ENCODE measurements at places on chromosomes 7 and 10.

GRCh38 chr7:26574476-26574875 is 282.8 kb downstream of the SNX10 start:
- DNase-seq = no peak

- DNase-seq = no peak
Observed at GRCh38 chr10:18100669-18101068, 39.6 kb upstream of the CACNB2 start.

DNA sequence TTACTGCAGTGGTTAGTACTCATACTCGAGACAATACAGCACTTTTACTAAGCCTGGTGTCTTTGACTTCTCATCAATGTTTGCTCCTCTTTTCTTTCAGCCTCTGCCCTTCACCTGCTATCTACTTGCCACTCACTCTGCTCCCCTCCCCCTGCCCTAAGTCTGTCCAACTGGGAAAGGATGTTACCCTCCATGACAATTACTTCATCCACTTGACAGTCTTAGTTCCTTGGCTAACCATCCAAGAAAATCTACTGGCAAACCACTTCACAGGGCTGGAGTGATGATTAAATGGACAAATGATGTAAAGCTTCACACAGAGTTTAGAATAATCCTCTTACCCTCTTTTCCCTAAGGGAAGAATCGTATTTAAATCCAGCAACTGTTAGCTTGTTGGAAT is 8.2 kb upstream of the DLD start:
- no peak for DNase-seq

- no peak for DNase-seq
Observed at GRCh38 chr10:10923029-10923651, 94.5 kb upstream of the CELF2 start.

DNA sequence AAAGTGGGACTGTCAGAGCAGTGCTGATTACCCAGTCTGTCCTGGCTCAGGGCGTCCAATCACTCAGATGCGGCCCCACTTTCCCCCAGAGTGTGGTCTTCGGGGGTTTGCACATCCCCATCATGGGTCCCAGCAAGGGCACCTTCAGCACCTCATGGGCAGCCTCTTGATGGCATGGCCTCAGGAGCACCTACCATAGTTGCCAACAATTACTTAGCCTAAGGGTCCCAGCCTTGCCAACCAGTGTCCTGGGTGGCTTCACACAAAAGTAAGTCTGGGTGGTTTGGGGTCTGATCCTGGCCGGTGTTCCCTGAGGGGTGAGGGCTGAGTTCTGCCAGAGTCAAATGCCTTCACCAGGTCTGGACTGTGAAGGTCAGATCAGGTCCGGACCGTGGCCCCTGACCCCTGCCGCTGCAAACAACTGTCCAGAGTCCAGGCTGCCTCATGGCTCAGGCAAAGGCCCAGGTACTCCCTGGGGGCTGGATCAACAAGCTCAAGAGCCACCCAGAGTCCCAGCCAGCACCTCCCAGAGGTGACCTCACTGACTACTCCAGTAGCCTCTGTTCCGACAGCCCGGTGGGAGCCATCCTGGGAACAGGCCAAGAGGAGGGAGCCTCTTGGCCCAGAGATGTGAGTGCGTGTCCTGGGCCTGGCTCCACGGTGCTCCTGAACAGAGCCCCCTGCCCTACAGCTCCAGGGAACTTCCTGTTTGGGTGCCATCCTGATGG is 6.2 kb upstream of the MARVELD1 start:
- DNase-seq = no peak

- DNase-seq = no peak
Observed at GRCh38 chr7:380139-380485, 90.1 kb downstream of the FOXL3 start.

- no peak for DNase-seq
Observed at GRCh38 chr10:119997429-119997828, 104.9 kb downstream of the SEC23IP start.

- no peak for DNase-seq
Observed at GRCh38 chr10:3173171-3173878, 743 bp upstream of the PITRM1 start.

DNA sequence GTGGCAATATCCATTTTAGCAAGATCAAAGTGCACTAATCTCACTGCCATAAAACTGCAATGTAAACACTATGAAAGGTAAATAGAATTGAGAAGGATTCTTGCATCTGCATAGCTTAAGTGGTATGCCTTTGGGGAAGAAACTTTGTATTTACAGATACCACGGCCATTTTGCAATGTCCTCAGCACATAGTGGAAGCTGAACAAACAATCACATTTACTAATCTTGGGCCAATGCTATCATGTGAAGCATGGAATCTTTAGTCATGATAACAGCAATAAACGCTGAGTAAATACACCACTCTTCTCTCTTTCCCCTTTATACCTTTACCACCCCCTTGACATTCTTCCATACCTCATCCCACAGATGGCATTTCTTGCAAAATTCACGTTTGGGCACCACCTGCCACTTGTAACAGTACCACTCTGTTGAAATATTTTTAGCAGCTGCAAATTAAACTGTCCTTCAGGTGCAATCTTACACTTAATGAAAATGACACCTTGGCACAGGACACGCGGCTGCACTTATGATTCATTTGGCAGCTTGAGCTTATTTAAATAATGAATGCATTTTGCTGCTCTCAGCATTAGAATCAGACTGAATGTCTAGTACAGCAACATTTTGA is 171.8 kb downstream of the SEMA3A start:
- no peak for DNase-seq

GRCh38 chr10:69494626-69495558 is 43.6 kb downstream of the TSPAN15 start:
- DNase-seq = no peak

DNA sequence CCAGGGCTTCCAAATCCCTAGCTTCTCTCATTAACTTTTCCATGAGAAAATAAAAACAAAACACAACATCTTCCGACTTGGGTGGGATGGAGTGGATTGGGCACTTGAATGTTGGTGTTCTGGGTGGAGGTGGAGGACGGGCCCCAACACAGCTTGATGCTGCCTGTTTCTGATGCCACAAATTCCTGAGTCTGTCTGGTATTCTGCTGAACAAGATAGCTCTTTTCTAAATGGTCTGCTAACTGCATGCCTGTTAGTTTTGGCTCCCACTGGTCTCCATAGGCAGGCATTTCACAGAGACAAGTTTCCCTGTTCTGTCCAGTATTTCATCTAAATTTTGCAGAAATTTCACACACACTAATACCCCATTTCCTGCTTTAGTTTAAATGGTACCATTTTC is 160.9 kb upstream of the FZD8 start:
- no peak for DNase-seq

Measured in activated T-helper 1 cell treated with Interleukin-2 at 50 U/mL for 16 hours (primary cell).